ENCODE measurements at places on chromosomes 12 and 14. TPM values are rescaled to one million over a fixed set of nuclear protein-coding genes. Genes with fewer than 3 reads are reported as not detected.
A peak's percentile ranks its signal among the peaks of the same experiment; 100 is the strongest.

ATG14 gene
- 13.1 TPM for total RNA-seq

CHGA gene
- not detected for total RNA-seq

APOLD1 gene
- 3.8 TPM for total RNA-seq

C12orf54 gene
- total RNA-seq = not detected

PLA2G1B gene
- total RNA-seq = not detected

PHETA1 gene
- total RNA-seq = 7.5 TPM

LRRC43 gene
- total RNA-seq = 2.2 TPM

WNT1 gene
- total RNA-seq = not detected

EPYC gene
- total RNA-seq = not detected

CAPS2 gene
- 2.0 TPM for total RNA-seq

GRCh38 chr12:112750971-112751370 is 40.6 kb upstream of the RPH3A start:
- DNase-seq = no peak

GRCh38 chr14:51855234-51855633 is 5.2 kb upstream of the GNG2 start:
- no peak for DNase-seq

DNA sequence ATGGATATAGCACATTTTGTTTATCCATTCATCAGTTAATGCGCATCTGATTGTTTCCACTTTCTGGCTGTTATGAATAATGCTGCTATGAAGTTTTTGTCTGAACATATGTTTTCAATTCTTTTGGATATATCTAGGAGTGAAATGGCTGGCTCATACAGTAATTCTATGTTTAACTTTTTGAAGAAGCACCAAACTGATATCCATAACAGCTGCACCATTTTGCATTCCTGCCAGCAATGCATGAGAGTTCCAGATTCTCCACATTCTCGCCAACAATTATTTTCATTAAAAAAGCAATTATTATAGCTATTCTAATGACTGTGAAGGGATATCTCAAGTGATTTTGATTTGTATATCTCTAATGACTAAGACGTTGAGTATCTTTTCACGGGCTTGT is 89.9 kb upstream of the PPP4R3A start:
- no peak for DNase-seq

DNA sequence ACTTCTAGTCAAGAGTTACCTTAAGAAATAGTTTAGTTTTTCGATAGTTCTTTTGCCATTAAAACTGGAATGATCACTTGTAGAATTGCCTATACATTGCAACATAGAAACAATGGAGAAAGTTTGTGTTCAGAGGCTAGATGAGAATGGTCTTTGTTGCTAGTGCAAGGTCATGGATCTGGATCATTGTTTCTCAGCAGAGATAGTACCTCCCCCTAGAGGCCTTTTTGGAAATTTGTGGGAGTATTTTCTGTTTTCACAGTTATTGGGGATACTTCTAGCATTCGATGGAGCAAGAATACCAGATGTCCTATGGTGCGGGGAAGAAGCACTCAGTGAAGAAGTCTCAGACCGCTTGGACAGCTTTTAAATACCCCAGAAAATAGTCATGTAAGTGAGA is 138.8 kb upstream of the HMGA2 start:
- DNase-seq = peak; percentile 17

DNA sequence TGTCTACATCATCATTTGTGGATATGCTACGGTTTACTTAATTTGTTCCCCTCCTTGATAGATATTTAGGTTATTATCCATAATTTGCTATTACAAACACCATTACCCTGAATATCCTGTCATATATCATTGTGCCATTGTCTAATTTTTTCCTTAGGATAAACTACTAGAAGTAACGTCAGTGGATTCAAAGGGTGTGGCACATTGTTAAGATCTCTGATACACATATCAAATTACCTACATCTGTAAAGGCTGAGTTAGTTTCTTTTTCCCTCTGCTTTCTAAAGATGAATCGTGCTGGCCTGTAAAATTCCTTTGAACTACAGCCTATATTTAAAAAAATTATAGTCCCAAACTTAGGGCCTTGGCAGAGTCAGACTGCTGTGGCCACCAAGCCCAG is 53.9 kb upstream of the STRN3 start:
- DNase-seq = no peak

DNA sequence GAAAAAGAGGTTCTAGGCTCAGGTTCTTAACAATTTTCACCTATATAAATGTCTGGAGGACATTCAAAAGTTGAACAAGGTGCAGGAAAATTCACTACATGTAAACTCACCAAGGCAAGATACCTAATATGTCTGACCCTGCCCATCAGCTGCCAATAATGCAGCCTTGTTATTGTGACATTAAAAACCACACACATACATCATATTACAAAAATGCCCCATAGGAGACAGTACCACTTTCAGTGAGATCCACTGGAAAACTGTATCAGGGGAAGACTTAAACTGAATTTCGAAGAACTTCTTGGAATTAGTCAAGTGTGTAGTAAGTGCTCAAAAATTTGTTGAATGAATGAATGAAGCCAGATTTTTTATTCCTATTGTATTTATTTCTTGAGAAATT is 83.1 kb downstream of the KICS2 start:
- DNase-seq = no peak

- peak; percentile 24 for DNase-seq
Measured at GRCh38 chr14:56117765-56118610, at the start of gene PELI2. Gene PELI2, plus strand, starts transcription at chr14:56118411. Its CDS starts 250 bp downstream, at chr14:56118661.

DNA sequence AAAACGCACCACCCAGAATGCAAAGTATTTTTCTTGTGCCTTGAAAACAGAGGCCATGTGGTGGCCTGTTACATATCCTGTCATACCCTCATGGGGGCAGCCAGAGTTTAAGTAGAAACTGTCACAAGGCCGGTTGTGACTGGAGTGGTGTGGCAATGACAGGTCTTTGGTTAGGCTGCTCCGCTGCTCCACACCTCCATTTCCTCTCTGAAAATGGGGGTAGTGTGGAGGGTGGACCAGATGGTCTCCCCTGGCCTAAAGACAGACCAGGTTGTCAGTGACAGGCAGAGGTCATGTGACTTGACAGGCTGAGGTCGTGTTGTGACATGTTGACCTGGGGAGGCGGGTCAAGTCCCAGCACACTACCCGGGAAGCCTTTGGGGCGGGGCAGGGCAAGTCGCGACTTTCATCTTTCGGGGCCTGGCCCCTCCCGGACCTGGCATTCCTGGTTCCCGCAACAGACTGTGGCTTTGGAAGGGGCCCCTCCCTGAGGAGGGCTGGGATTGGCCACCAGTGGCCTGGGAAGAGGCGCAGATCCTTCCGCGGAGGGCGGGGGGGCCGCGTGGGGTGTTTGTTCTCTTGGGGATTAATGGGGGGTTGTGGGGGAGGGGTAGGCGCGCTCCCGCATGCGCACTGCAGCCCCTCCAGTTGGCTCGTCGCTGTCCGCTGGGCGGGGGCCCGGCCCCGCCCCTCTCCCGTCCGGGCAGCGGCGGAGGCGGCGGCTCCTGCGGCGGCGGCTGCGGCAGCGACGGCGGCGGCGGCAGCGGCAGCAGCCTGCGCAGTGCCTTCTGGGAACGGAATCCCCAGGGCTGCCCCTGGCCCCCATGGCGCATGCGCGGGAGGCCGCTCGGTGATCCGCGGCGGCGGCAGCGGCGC is at the start of gene MBD6:
Gene MBD6 (plus strand): TSS at position 814 of the 876 bp plus-strand sequence. CDS start 1,480 bp downstream, outside the sequence.
- DNase-seq = peak; percentile 59

DNA sequence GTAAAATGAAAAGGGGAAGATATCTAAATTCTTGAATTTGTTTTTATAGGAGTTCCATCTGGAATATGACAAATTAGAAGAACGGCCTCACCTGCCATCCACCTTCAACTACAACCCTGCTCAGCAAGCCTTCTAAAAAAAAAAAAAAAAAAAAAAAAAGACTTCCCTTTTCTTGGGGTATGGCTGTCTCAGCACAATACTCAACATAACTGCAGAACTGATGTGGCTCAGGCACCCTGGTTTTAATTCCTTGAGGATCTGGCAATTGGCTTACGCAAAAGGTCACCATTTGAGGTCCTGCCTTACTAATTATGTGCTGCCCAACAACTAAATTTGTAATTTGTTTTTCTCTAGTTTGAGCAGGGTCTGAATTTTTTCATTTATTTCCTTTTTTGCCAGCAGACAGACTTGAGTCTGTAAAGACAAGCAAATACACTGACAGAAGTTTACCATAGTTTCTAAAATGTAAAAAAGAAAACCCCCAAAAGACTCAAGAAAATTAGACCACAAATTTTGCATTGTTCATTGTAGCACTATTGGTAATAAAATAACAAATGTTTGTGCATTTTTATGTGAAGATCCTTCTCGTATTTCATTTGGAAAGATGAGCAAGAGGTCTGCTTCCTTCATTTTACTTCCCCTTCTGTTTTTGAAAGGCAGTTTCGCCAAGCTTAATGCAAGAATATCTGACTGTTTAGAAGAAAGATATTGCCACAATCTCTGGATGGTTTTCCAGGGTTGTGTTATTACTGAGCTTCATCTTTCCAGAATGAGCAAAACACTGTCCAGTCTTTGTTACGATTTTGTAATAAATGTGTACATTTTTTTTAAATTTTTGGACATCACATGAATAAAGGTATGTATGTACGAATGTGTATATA is 12.1 kb upstream of the KCNMB4 start:
- DNase-seq = no peak

DNA sequence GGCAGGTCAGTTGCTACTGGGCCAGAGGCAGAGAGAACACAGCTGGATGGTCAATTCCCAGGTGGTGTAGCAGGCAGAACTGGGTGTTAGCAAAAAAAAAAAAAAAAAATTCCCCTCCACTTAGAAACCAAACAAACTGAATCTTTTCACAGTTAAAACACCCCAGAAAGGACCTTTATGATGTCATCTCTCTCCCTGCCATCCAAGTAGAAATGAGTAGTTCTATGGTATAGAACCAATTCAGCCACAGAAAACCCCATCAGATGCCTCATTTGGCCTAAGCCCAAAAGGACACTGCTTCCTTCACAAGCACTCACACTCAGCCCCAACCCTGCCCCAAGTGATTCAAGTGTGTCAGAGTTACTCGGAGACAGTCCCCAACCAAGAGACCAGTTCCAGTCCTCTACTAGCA is 230.8 kb downstream of the DPF3 start:
- no peak for DNase-seq

GRCh38 chr12:30437616-30438015 is 258.1 kb downstream of the IPO8 start:
- no peak for DNase-seq

DNA sequence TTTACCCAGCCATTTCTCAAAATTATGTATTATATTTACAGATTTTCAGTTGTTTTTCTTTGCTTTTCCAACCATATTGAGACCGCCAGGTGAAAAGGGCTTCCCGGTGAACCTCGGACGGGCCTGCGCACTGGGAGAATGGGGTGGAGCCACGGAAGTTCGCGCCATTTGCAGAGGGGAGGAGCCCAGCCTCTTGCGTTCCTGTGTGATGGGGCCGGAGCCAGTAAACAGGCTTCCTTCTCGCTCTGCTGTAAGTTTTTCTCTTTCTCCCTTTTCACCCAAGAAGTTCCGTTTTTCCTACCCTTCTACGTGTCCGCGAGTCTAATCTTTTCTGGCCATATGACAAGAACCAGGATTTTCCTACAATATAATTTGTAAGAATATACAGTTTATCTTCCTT is 1108.8 kb upstream of the SEL1L start:
- no peak for DNase-seq

GRCh38 chr12:101441461-101442224 is 33.5 kb upstream of the SPIC start:
- no peak for DNase-seq

DNA sequence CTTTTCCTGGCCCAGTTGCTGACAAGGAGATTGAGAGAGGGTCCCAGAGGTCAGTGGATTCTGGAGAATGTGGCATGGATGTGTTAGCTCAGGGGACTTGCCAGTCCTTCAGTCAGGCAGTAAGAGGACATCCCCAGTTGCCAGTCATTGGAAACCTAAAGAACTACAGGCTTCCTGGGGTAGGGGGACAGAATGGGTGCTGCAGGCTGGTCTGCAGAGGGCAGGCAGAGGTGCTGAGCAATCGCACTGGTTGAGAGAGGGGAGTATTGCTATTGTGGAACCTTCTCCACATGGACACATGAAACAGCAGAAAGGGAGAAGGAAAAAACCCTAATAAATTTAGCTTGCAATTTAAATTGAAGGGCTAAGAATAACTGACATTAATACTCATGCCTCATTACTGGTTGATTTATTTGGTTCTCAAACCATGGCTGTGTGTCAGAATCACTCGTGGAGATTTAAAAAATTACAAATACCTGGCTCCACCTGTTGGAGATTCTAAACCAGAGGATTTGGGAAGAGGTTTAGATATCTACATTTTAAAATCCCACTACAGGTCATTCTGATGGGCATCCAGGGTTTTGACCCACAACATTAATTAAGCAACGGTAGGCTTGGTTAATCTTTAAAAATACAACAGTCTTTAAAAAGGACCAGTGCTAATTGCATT is 71.2 kb upstream of the SLC38A2 start:
- DNase-seq = no peak

DNA sequence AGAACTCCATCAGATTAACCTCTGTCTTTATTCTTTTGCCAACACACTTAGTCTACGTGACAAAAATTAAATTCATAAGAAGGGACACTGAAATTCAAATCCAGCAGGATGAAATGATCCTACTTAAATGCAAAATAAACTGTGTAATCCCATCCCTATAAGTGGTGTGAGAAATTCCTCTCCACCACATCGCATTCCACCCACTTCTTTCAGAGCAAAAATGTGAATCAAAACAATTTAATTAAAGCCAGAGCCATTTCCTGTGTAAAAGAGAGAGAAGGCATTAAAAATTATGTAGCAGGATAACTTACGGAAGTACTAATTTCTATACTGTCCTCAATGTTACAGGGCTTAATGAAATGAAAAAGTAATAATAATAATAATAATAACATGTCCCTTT is 844.3 kb downstream of the GALC start:
- no peak for DNase-seq

DNA sequence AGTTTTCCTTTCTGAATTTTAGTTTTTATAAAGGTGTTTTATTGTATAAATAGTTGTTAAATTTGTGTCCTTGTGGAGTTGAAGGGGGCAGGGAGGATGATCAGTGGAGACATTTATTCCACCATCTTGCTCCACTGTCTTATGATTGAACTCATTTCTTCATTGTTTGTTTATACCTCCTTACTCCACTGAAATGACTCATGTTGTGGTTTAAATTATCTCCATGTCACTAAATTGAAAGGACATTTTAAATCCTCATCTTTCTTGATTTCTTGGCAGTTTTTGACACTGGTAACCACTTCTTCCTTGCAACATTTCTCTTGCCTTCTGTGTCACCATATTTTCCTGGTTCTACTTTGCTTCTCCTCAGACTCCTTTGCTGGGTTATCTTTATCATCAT is 23.6 kb upstream of the FERMT2 start:
- no peak for DNase-seq

DNA sequence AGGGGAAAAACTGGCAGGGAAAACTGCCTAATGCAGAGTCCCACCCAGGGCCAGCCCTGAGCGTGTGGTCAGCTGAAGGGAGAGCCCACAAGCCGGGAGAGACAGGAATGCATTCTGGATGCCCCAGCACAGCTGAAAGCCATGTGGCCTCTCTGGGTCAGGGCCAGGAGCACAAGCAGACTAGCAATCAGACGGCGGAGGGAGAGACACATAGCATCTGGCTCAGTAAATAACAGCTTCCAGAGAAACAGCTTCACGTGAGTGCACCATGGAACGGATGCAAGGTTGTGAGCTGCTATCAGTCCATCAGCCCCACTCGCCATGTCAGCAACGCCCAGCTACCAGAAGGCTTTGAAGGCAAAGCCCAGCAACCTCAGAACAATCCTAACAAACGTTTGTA is 28.2 kb upstream of the TMEM106C start:
- no peak for DNase-seq

Data from pulmonary artery endothelial cell (primary cell).